ENCODE measurements at places on chromosomes 11 and 22. TPM values are rescaled to one million over a fixed set of nuclear protein-coding genes. Genes with fewer than 3 reads are reported as not detected.

Gene SHISAL1
- 4.3 TPM for total RNA-seq

DNA sequence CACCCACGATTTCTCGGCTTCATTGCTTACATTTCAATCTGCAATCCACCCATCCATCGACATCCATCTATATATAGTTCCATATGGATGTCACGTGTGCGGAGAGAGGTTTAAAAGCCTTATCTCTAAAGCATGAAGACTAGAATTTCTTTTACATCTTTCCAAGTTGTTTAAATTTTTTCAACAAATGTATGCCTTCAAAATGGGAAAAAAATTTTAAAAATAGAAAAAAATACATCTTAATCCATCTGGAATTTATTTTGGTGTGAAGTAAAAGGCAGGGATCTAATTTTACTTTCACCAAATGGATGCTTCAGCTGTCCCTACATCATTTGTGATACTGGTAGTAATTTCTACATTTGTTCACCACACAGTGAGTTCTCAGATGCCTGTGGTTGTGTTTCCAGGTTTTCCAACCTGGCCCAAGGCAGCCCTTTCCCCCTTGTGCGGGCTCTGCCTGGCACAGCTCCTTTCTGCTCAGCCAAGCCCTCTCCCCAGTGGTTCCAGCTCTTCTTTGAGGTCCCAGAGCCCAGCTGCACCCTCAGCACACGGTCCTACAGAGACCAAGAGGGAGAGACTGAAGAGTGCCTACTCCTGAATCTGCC lies 37.6 kb upstream of the KLHL35 start:
- peaks cover 67% of the 10 kb centered on the region for H3K4me1 ChIP-seq
- no peak for DNase-seq
- no peak overlapping the region for H3K4me3 ChIP-seq

- H3K27ac ChIP-seq: peak overlapping the region; percentile 90
- H3K27me3 ChIP-seq: no peaks in the 10 kb centered on the region
These were observed 13.5 kb downstream of the OAF start for GRCh38 chr11:120224361-120224760.

GRCh38 chr11:121210445-121211080 lies 82.0 kb upstream of the SC5D start:
- H3K27ac ChIP-seq: no peak overlapping the region
- H3K27me3 ChIP-seq: no peaks in the 10 kb centered on the region
- H3K4me3 ChIP-seq: no peak overlapping the region
- no peaks in the 10 kb centered on the region for H3K4me1 ChIP-seq
- no peak for DNase-seq

GRCh38 chr11:78061921-78062311 lies 1.7 kb upstream of the THRSP start:
- H3K27me3 ChIP-seq: no peaks in the 10 kb centered on the region
- H3K27ac ChIP-seq: no peak overlapping the region
- no peaks in the 10 kb centered on the region for H3K36me3 ChIP-seq

DNA sequence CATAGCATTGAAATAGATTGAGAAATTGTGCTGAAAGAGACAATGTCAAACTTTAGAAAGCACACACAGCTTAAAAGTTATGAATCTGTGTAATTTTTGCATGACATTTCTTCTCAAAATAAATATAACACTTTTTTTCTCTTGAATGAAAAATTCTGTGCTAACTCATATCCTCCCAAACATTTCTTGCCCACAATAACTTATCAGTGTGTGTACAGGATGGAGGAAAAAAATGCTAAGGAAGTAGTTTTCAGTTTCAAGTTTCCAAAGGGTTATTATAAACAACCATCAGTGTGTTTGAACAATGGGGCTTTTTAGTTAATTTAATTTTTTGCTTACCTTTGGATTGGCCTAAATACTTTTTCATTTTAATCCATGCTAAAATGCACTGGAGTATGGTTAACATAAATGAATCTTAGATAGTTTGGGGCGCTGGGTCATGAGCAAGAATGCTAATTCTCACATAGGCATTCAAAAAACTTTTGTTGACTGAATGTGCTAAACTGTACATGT lies 82.9 kb upstream of the ARHGAP20 start:
- no peak overlapping the region for H3K4me3 ChIP-seq
- H3K27me3 ChIP-seq: no peaks in the 10 kb centered on the region
- no peaks in the 10 kb centered on the region for H3K4me1 ChIP-seq
- H3K27ac ChIP-seq: no peak overlapping the region

GRCh38 chr11:62439785-62440602 lies 21.2 kb downstream of the SCGB1A1 start:
- DNase-seq: no peak
- H3K36me3 ChIP-seq: no peaks in the 10 kb centered on the region
- H3K4me3 ChIP-seq: no peak overlapping the region
- H3K27ac ChIP-seq: no peak overlapping the region
- H3K4me1 ChIP-seq: peaks cover 14% of the 10 kb centered on the region

DNA sequence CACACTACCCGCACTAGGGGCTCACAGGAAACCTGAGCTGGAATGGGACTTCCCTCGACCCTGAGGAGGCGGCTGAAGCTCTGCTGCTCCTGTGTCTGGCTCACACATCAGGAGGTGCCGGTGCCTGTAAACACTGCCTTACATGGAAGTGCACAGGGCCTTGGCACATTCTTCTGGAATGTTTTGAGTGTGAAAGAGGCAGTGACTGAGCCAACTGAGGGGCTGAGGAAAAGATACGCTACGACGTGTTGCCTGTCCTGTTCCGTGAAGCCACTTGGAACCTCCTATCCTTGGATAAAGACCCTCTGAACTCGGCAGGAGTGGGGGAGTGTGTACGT lies 10.5 kb downstream of the TXN2 start:
- no peak overlapping the region for H3K4me3 ChIP-seq
- no peaks in the 10 kb centered on the region for H3K27me3 ChIP-seq
- DNase-seq: no peak
- H3K4me1 ChIP-seq: peaks cover 4% of the 10 kb centered on the region
- H3K27ac ChIP-seq: no peak overlapping the region
- H3K36me3 ChIP-seq: peaks cover 6% of the 10 kb centered on the region

- peaks cover 2% of the 10 kb centered on the region for H3K36me3 ChIP-seq
- no peaks in the 10 kb centered on the region for H3K4me1 ChIP-seq
- H3K27ac ChIP-seq: no peak overlapping the region
- no peak overlapping the region for H3K4me3 ChIP-seq
- no peak for DNase-seq
These were observed 251.3 kb upstream of the CCDC179 start for GRCh38 chr11:23111527-23111926.

DNA sequence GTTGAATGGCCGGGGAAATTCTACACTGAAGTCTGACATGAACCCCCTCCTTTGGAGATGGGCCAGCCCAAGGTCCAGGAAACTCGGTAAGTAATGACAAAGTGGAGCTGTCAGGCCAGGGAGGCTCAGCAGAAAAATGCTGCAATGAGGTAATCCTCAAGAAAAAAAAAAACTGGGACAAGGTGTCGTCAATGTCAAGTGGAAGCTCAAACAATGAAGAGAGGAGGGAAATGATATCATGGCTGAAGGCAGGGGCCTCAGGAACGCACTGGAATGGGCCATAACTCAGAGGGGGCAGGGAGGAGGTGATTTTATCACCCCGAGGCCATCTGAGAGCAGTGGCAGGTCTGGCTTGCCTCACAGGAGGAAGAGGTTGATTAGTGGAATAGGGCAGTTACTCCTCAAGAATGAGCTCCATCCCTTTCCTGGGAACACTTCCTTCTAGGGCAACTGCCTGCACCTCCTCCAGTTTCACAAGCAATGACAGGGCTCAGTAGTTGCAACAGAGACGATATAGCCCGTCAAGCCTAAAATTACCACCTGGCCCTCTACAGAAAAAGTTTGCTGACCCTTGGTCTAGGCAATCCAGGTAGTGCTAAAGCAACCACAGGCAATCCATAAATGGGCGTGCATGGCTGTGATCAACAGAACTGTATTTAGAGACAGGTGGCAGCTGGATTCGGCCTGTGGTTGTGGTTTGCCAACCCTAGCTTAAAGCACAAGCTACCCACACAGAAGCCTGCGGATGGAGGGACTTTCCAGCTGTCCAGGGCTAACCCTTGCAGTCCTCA lies 65.2 kb downstream of the FBXO7 start:
- peaks cover 2% of the 10 kb centered on the region for H3K36me3 ChIP-seq
- H3K4me1 ChIP-seq: peaks cover 14% of the 10 kb centered on the region
- H3K27ac ChIP-seq: peak overlapping the region; percentile 65
- DNase-seq: no peak
- no peak overlapping the region for H3K4me3 ChIP-seq
- peaks cover under 1% of the 10 kb centered on the region for H3K27me3 ChIP-seq
